Epithelial cell of esophagus (primary cell): ENCODE measurements at places on chromosomes 7 and 10.
A peak's percentile ranks its signal among the peaks of the same experiment; 100 is the strongest.

- DNase-seq = no peak
Observed at GRCh38 chr7:70347463-70348254, 749.4 kb downstream of the AUTS2 start.

DNA sequence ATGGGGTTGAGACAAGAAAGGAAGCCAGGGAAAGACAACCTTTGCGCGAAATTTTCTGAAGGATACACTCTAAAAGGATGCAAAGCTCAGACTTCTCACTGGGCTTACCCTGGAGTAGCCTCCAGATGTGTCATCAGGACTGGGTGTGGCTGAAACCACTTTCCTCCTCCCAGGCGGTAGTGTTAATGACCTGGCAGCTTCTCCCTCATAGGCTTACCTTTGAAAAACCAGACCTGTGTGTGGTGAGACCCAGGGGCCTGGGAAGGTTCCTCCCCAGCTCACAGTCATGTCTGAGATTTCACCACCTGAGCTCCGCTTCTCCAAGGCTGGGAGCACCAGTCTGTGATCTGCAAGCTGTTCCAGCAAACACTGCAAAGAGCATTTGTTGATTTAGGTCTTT is 93.7 kb downstream of the EPC1 start:
- peak; percentile 96 for DNase-seq

DNA sequence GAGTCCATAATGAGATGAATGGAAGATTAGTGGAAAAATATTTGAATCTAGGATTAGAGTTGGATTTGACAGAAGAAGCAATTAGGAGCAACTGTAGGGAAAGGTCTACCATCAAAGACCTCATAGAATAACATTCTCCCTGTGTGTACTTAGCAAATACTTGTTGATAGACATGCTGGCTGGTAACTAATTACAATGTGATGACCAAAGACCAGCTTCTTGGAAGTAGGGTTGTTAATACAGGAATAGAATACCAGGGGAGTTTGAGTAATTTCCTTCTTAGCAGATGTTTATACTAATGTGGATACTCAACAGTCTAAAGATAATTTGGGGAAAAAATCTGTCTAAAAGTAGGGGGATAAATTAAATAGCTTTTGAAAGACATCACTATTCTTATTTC is 357.5 kb upstream of the BMPER start:
- DNase-seq = no peak

GRCh38 chr7:74615933-74616780 is 41.4 kb upstream of the GTF2I start:
- DNase-seq = no peak

DNA sequence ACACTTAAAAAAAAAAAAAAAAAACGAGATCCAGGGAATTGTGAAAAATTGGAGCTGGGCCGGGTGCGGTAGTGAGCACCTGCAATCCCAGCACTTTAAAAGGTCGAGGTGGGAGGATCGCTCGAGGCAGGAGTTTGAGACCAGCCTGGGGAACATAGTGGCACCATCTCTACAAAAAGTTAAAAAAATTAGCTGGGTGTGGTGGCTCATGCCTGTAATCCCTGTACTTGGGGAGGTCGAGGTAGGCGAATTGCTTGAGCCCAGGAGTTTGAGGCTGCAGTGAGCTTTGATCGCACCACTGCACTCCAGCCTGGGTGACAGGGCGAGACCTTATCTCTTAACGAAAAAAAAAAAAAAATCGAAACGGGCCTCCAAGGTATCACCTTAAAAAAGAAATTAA is 2.0 kb downstream of the CLDN4 start:
- peak; percentile 45 for DNase-seq

- no peak for DNase-seq
Observed at GRCh38 chr10:133166828-133167692, 7.0 kb downstream of the KNDC1 start.

DNA sequence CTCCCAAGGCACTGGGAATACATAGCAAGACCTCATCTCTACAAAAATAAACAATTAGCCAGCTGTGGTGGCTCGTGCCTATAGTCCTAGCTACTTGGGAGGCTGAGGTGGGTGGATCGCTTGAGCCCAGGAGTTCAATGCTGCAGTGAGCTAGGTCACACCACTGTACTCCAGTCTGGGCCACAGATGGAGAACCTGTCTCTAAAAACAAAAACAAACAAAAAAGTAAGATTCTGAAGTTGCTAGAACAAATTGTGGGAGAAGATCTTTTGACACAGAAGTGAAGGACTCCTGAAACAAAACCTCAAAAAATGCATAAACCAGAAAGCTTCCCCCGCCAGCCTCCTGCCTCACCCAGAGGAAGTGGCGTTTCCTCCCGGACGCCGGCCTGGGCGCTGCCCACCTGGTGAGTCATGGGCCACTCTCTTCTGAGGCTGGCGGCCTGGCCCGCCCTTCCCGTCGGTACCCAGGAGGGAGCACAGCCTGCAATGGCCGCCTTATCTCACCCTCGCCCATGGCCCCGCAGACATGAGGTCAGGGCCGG is 25.4 kb upstream of the ELN start:
- peak; percentile 69 for DNase-seq

DNA sequence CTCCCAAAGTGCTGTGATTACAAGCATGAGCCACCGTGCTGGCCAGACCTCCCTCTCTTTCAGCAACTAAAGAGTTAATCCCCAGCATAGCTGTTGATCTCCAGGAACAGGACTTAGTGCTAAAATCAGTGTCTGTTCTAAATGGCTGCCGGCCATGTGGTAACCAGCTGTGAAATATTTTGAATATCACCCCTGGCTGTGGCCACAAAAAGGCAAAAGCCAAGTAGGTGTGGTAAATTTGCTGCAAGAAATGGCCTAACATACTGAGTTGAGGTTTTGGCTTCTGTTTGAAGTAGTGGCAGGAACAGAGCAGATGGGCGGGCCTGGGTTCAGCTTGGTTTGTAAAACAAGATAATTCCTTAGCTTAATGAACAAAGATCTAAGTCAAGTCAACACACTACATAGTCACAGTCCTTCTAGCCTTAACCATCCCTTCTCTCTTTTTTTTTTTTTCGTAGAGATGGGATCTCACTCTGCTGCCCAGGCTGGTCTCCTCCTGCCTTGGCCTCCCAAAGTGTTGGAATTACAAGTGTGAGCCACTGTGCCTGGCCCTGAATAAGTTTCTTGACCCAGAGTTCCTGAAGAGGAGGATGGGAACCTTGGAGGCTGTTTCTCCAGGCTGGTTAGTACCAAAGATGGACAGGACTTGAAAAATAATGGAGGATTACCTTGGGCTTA is 22.7 kb upstream of the AGFG2 start:
- DNase-seq = no peak

GRCh38 chr10:10078446-10078845 is 939.2 kb upstream of the CELF2 start:
- no peak for DNase-seq

- DNase-seq = peak; percentile 2
Observed at GRCh38 chr10:65320236-65321026, 1605.4 kb upstream of the LRRTM3 start.

- peak; percentile 65 for DNase-seq
Observed at GRCh38 chr7:2451171-2452073, 24.8 kb downstream of the GRIFIN start.

DNA sequence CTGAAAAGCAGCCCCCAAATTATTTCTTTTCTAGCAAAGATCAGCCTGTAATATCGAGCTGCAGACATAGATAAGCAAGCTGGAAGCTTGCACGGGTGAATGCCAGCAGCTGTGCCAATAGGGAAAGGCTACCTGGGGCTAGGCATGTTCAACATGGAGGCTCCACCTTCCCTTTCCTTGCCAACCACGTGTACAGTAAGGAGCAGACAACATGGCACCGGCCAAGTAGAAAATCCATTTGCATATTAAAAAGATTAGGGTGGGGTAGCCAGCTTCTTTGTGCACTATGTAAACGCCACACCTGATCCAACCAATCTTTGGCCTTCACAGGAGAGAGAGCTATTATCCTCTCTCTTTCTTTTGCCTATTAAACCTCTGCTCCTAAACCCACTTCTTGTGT is 56.7 kb upstream of the SEPHS1 start:
- no peak for DNase-seq

DNA sequence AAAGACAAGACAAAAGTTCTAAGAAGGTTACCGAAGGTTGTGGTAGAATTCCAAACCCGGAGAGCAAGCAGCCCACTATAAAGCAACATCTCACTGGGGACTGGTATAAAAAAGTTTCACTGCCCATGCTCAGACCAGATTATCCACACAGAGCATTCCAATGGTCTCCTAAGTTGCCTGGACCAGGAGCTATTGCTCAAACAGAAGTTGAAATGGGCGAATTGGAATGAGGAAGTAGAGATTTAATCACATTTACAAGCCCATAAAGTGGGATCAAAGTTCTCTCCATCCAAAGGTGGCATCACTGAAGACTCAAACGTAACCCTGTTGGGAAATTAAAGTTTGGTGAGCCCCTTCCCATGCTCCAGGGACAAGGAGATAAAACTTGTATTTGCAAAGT is 19.8 kb downstream of the OR2F1 start:
- peak; percentile 11 for DNase-seq

GRCh38 chr7:51261117-51261835 is 55.3 kb downstream of the COBL start:
- no peak for DNase-seq

- DNase-seq = no peak
Observed at GRCh38 chr7:141884539-141885225, 31.5 kb upstream of the OR9A4 start.

DNA sequence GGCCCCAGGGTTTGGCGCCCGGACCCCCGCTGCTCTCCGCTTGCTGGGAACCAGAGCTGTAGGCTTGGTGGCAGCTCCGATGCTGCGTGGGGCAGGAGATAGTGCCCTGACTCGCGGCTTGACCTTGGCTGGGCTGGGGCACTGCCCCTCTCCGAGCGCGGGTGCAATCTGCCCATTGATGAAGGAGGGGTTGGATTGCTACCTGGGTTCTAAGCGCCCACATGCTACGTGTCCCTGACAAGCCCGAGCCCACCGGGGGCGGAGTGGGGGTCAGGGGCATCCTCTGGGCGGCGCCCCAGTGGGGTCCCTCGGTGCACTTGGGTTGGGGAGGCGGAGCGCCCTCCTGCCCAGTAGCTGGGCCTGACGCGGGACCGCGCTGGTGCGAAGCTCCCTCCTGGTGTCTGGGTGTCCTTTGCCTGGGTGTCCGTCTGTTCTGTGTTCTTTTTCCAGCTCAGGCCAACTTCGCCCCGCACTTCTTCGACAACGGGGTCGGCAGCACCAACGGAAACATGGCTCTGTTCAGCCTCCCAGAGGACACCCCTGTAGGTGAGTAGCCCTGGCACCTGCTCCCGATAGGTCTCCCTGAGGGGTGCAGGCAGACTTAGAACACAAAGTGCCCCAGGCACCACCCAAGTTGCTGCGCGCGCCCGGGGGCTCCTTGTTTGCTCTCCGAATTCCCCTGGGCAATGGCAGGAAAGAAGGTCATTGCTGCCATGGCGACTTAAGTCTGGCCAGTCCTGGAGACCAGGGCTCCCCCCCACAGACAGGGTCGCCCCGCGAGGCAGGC is 900 bp downstream of the CDHR1 start:
- no peak for DNase-seq

- no peak for DNase-seq
Observed at GRCh38 chr7:142770661-142771352, at the start of gene PRSS2. TSS of gene PRSS2 (plus strand) at chr7:142770970. CDS start at chr7:142770983, 13 bp downstream.

DNA sequence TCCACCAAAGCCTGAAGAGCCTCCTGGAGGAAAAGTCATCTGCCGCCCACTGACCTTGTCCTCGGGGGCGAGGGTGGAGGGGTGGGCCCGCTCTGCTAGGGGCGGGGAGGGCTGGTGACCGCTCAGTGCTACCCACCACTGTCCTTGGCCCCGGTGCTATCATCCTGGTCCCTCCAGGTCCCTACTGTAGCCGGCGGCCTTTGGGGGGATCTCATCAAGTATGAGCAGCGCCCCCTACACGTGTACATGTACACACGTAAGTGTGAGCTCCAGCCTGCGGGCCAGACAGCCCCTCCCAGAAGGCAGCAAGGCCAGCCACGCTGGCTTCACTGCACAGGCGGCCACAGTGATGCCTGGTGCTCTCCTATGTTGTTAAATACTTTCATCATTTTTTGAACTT is 19.6 kb downstream of the TTYH3 start:
- DNase-seq = no peak

DNA sequence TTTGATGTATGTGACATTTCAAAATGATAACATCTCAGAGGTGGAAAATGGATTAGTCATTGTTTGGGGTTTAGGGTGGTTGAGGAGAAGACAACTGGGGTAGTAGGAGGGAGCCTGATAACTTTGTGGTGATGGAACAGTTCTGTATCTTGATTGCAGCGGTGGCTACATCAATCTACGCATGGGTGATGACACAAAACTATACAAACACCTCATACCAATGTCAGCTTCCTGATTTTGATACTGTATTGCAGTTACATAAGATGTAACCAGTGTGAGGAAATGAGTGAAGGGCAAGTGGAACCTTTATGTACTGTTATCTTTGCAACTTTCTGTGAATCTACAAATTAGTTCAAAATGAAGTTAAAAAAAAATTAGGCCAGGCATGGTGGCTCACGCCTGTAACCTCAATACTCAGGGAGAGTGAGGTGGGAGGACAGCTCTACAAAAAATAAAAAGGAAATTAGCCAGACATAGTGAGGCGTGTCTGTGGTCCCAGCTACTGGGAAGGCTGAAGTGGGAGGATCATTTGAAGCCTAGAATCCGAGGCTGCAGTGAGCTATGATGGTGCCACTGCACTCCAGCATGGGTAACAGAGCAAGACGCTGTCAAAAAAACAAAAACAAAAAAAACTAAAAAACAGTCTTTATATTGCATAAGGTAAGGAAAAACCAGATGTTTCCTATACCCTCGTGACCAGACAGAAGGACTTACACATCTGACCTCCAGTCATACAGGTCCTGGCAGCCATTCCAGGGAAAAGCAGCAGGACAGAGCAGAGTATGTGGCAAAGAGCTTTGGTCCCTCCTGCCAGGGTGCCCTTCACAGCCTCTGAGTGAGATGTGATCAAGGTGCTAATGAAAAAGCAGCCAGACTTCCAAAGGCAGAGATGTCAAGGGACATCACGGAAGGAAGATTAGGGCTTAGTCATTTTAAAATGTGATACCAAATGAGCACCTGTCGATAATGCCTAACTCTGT is 50.8 kb downstream of the CYTH3 start:
- DNase-seq = no peak

DNA sequence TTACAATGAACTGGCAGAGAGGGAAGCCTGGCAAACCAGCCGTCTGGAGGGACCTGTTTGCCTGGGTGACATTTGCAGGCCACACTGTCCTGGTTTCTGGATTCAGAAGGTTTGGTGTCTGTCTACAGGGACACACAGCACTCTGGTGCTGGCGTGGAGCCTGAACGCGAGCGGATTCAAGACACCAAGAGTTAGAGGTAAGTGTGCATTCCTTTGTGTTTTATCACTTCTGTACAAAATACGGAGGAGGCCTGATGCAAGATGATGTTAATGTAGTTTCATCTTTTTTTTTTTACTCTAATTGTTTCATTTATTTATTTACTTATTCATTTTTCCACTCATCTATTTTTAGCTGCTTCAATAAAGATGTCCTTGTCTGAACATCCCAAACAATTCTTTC is 485.3 kb upstream of the ADARB2 start:
- DNase-seq = peak; percentile 51

DNA sequence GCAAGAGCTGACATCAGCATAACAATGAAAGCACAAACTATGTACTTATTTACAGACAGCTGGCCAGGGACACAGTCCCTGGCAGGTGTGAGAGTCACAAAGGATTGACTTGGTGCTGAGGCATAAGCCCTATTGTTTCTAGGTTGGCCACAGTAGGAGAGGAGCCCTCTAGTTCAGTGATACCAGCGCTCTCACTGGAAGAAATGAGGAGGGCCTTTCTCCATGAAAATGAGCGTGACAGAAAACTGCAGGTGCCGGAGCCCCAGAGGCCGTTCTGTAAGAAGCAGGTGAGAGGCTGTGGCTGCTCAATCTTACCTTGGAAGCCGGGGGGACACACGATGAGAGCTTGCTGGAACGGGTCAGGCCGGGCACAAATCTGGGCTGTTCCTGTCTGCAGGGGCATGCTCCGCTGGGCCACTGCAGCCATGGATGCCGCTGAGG is 90.5 kb downstream of the CLEC2L start:
- no peak for DNase-seq
